ENCODE measurements at places on chromosomes 11 and 22.

DNA sequence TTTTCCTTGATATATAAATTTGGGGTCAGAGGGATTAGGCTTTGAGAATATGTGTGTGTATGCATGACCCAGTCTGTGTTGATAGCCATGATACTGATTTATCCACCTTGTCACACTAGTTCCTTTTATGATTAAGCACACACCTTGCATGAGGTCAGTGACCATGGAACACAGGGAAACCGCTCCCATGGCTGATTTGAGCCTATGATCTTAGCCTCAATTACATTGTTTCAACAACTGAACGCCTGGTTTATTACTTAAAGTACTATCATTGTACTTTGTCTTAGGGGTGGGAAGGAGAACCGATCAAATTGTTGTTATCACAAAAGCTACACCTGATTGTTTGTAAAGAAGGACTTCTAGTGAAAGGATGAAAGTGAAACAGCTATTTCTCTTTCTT, 70.7 kb downstream of the ARFGAP2 start:
- DNase-seq = no peak

DNA sequence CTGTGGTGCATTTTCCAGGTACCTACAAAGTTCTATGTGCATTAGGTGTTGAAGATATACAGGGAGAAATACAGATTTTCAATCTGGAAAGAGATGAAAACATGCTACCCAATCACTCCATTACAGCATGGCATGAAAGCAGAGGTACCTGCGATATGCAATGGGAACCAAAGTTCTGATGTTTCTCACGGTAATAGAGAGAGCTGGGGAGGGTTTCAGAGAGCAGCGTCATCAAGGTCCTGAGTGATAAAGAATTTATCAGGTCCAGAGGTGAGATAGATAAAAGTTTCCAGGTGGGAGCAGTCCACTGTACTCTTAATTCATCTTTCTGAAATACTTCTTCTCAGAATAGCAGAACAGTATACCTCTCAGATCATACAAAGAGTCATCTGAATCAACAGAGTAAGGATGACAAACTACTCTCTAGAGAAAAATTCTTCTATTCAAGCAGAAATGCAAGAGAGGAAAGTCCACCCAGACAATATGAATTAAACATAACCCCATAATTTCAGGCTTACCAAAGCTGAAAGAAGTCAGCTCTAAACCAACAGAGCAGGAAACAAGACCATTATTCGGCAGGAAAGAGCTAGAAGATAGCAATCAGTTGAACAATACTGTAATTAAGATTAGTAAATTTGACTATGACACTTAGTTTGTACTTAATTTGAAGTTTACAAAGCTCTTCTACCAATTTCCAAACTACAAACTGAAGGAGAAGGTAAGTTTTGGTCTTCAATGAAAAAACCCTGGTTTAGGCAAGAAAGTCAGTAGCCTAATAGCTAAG, 12.8 kb downstream of the CTSC start:
- no peak for DNase-seq

- no peak for DNase-seq
Measured at GRCh38 chr22:45775062-45775461, 103.4 kb downstream of the ATXN10 start.

DNA sequence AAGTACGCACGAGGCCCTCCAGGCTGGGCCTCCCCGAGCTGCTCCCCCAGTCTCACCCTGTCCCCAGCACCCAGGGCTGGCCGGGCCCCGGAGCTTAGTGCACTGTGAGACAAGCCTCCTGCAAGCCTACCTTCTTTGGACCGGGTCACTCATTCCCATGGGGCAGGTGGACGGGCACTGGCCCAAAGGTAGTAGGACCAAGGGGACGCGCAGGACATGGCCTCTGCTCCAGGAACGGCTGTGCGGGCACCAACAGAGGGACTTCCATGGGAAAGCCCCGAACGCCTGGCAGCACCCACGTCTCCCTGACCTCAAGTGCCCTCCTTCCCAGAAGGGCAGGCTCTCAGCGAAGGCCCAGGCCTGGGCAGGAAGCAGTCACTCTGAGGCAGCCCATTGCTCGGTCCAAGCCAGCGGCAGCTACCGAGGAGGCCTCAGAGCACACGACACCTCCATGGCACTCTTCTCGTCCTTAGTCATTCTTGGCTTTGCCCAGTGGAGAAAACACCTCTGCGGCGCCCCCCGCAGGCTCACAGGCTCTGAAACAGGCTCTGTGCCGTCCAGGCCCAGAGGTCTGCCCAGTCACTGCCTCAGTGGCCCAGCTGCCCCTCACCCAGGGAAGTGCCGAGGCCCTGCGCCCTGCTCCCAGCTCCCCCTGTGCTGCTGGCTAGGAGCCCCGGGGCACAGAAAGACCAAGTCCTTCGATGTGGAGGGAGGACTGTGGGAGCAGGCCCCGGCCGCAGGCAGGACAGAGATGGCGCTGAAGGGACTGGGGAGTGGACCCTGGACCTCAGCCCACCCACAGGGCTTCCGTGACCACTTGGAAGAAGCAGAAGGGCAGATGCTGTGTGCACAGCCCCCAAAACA, 3.8 kb downstream of the MOB2 start:
- DNase-seq = peak; percentile 76

- peak; percentile 28 for DNase-seq
Measured at GRCh38 chr22:18104566-18104965, 6.0 kb upstream of the TUBA8 start.

GRCh38 chr11:67165623-67166022, 46.6 kb downstream of the KDM2A start:
- no peak for DNase-seq

Data from spleen (tissue), 13 donors.